ENCODE measurements at places on chromosomes 4 and X.

- no peak for DNase-seq
These were observed 76.2 kb upstream of the PAGE3 start for GRCh38 chrX:55340896-55341433.

DNA sequence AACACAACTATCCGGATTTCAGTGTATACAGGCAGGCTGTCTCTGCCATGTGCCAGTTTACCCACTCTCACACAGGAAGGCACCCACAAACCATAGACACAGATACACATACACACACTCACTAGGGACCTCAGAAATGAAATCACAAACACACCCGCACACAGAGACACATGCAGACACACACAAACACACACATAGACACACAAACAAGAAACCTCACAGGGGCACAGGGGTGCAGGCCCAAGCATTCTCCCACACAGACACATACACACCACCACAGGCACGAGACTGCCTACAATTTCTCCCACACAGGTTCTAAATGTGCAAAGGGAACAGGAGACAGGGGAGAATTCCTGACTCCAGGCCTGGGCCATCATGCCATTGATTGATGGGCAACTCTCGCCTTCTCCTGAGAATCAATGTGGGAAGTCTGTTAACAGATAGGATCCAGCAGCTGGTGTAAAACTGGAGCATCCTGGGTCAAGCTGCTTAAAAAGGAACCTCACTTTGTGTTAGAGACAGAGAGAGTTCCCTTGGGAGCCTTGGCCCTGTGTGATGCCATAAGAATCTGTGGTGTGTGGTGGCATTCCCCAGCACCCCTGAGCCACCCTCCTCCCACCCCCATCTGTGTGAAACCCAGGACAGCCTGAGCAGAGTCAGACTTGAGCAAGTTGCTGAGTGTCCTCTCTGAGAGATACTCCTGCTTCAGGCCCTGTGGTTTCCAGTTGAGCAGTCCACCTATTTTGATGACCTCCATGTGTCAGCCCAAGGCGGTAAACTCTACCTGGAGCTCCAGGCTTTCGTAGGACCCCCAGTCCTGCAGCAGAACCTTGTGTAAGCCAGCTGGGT, 33.9 kb downstream of the NBDY start:
- DNase-seq = no peak

- no peak for DNase-seq
These were observed 783.5 kb downstream of the PCDH18 start for GRCh38 chr4:136748773-136749172.

GRCh38 chr4:118833192-118833820, 2.6 kb downstream of the SEC24D start:
- no peak for DNase-seq

- DNase-seq = no peak
These were observed 469.9 kb downstream of the PCDH10 start for GRCh38 chr4:133618963-133619362.

DNA sequence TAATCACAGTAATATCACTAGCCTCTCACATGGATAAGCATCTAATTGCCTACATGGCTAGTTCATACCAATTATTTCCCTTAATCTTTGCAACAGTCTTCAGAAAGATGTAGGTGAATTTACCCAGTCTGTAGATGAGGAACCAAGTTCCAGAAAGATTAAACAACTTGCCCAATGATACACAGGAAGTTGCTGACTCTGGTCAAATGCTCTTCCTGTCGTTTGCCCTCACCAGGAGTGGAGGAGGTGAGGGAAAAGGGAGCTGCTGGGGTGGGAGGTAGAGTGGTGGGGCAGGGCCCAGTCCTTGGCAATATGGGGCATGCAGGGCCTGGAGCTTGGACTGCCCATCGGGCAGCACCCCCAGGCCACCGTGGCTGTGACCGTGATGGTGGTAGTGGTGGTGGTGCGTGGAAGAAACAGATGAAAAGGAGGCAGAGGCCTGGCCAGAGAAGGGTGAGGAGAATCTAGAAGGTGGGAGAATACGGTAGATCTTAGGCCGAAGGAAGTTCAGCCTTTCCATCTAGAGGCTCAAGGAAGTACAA, 2.3 kb upstream of the KDM5C start:
- DNase-seq = no peak
